ENCODE measurements at places on chromosomes 16 and 17.

DNA sequence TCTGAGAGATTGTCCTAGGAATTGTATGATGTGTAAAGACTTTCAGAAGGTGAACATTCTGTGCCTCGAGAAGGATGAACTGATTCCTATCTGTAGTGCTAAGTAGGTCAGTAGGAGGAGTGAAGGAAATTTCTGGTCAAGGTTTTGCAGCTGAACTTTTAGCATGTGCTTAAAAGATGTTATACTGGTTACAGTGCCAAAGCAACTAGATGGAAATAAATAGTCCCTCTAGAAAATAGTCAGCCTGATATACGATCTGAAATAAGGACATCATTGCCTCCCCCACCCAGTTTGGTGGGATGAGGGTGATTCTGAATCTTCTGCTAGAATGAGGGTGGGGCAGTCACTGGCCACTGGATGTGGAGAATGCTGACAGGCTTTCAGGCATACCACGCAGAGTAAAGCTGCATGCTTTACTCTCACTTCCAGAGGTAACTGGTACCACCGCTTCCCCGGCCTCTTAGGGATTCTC is 57.2 kb upstream of the VPS4A start:
- DNase-seq: no peak

DNA sequence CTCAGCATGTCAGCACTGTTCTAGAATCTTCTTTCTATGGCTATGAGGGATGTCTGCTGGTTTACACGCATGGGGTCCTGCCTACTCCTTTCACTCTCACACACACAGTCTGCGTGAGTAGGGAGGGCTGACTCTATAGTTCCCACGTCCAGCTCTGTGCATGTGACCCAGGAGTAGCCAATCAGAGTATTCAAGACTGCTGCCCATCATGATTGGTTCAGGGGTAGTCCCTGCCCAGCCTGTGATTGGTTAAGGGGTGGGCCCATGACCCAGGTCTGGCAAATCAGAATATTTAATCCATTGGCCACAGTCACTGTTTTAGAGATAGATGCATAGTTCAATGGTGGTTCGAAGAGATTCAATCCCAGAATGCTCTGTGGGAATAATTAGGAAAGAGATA is 151.3 kb upstream of the IRX3 start:
- no peak for DNase-seq

GRCh38 chr17:28810437-28810836 is 32.2 kb downstream of the FAM222B start:
- no peak for DNase-seq

DNA sequence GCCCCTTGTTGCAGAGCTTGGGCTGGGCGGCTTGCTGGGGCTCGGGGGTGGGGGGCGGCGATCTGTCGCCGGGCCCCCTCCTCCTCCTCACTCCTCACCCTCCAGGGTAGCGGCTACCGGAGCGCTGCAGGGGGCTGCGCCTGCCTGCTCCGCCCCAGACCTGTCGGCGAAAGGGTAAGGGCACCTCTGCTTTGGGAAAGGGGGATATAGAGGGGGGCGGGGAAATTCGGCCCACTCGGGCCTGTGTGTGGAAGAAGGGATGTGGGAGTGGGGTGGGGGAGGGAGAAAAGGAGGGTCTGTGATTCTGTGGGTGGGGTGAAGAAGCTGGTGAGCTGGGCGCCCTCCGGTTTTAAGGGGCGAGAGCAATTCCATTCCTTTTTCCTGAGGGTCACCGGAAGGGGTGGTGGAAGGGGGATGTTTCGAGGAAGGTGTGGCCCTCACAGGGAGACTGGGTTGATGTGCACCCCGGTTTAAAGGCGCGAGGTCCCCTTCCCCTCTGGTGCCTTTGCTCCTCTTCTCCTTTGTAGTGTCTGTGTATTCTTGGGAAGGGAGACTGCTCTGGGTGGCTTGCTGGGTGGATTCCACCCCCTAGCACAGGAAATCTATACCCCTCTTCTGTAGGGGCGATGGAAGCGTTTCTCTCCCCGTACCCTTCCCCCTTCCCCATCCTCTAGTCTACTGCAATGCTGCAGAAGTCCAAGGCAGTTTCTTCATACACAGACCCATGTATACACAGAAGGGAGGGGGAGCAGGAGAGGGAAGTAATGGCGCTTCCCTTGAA is 878 bp downstream of the TAOK1 start:
- DNase-seq: no peak

GRCh38 chr16:77457046-77457445 is 22.2 kb upstream of the ADAMTS18 start:
- DNase-seq: no peak

All from NCI-H1105 (cell line).